Activated CD4-positive, alpha-beta T cell treated with anti-CD3 and anti-CD28 coated beads, Interleukin-2, amount 50 U/mL, for 24 hours (primary cell): ENCODE measurements at places on chromosomes 3 and 15.

GRCh38 chr15:55897560-55898336 lies 95.7 kb downstream of the NEDD4 start:
- DNase-seq = no peak

GRCh38 chr3:32258869-32259268 lies 20.4 kb downstream of the CMTM8 start:
- no peak for DNase-seq

DNA sequence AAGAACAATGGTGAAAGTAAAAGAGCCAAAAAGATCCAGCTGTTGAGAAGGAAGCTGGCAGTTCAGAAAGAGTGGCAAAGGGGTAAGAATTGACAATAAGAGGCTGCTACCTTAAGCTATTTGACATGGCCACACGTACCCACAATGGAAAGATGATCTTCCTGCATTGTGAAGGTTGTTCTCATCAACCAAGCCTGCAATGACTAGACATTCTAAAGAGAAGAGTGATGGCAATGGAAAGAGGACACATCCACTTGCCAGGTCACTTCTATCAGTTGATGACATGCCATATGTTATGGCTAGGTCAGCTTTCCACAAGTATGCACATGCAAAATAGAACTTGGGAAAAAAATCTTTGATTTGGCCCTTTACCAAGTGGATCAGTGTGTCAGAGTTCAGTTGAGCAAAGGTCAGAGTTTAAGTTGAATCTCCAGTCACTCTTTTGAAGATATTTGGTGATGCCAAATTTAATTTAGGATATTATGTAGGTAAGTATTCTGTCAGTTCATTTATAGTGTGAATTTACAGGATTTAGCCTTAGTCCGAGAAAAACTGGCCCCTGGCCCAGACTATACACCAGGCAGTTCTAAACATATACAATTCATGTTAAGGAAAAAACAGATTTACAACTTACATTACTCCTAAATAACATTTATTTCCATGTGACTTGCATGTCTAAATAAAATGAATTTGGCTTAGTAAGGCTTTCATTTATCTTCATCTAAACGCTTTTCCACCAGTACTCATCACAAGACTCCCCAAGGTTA lies 104.9 kb upstream of the FLNB start:
- no peak for DNase-seq

- DNase-seq = no peak
These were observed 25.0 kb upstream of the DGKG start for GRCh38 chr3:186386883-186387560.

DNA sequence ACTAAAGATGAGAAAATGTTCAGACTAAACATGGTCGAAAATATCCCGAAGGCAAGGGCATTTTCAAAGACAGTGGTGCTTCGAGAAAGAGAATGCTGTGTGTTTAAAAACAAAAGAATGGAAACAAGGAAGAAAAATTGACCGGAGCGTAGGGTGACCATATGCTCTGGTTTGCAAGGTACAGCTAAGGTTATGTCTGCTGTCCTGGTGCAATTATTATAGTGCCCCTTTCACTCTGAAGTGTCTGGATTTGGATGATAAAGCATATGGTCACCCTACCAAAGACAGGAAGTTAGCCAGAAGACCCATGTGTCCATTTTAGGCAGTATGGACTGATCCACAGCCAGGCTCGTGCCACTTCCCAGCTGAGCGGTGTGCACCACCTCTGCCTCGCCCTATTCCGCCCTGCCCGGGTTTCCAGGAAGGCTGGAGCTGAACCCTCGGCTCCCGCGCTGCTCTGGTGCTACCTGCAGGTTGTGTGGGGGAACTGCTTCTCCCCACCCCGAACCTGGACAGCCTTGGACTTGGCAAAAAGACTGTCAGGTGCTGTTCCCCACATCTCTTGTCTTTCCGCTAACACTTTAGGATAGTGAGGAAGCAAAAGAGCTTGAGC lies 25.2 kb downstream of the GOLGA6D start:
- no peak for DNase-seq

DNA sequence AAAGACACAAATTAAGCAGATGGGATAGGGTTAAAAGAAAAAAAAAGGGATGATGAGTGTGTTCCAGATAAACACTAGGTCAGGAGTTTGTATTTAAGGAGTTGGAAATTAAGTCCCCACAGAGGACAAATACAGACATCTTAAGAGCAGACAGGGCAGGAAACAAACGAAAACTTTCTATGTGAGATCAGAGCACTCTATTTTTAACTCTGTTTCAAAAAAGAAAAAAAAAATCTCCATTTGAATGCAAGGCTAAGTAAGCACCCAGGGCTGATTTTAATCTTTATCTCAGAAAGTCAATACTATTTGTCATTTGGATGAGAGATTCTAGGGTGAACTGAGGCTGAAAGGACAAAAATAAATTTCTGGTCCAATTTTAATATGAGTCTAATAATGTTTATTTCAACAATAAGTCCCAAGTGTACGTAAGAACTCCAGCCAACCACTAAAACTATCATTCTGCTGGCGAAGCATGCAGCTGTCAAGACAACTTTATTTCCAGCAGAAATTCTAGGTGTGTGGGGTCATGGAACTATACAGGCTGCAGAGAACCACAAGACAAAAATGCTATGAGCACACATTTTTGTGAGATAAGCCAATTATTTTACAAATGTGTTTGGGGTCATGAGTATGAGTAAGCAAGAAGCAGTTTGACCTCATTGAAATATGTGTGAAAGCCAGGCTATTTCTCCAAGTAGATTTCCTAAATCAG lies 186.1 kb downstream of the FMN1 start:
- no peak for DNase-seq

- no peak for DNase-seq
These were observed 334.7 kb upstream of the RASGRP1 start for GRCh38 chr15:38899300-38899699.
